ENCODE measurements at places on chromosomes 4 and X. TPM values are rescaled to one million over a fixed set of nuclear protein-coding genes. Genes with fewer than 3 reads are reported as not detected.

- no peak for DNase-seq
Observed at GRCh38 chr4:81482326-81482725, 10.6 kb upstream of the RASGEF1B start.

DNA sequence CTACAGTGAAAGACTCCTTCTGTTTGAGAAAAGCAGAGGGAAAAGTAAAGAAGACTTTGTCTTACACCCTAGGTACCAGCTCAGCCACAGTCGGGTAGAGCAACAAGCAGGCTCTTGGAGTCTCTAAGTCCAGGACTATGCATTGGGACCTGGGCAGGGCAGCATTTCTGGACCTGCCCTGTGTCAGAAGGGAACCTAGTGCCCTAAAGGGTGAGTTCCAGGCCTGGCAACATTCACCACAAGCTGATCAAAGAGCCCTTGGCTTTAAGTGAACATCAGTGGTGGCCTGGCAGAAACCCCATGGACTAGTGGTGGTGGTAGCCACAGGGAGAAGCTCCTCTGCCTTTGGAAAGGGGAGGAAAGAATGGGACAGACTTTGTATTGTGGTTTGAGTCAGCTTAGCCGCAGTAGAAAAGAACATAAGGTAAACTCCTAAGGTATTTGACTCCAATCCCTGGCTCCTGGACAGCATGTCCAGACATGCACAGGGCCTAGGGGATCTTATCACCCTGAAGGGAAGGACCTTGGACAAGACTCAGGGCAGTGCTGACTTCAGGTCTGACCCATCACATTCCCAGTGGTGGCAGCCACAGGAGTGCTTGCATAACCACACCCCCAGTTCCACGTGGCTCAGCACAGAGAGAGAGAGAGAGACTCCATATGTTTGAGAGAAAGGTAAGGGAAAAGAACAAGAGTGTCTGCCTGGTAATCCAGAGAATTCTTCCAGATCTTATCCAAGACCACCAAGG lies 32.6 kb downstream of the CCDC158 start:
- no peak for DNase-seq

DNA sequence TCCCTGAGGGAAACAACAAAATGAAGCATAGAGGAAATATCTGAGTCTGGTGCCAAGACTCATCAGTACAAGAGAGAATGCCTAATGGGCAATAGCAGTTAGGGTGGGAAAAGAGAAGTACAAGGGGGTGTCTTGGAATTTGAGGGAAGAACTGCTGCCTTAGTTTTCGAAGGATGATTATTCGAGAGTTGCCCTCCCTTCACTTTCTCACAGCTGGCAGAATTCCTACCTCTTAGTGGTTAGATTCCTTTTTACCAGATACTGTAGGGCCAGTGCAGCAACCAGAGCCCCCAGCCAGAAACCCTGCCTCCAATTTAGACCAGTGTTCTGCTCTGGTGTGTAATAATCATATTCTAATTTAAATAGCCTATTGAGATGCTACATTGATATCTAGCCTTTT lies 56.5 kb downstream of the NFKB1 start:
- no peak for DNase-seq

DNA sequence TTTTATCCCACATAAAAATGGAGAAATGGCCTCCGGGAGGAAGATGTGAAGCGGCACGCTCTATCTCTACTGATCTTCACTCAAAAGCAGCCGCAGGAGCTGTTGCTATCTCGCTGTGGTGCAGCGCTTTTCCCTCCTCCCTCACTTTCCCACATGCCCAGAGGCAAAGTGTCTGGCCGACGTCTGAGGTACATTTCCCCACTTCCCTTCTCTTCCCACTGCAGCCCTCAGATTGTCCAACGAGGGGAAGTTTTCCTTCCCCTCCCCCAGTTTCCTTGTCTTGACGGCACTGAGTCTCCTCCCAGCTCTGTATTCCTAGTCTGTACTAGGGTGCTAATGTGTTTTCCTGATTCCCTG lies 660 bp upstream of the COL25A1 start:
- no peak for DNase-seq

- no peak for DNase-seq
Observed at GRCh38 chr4:76280488-76281441, 25.8 kb upstream of the STBD1 start.

DNA sequence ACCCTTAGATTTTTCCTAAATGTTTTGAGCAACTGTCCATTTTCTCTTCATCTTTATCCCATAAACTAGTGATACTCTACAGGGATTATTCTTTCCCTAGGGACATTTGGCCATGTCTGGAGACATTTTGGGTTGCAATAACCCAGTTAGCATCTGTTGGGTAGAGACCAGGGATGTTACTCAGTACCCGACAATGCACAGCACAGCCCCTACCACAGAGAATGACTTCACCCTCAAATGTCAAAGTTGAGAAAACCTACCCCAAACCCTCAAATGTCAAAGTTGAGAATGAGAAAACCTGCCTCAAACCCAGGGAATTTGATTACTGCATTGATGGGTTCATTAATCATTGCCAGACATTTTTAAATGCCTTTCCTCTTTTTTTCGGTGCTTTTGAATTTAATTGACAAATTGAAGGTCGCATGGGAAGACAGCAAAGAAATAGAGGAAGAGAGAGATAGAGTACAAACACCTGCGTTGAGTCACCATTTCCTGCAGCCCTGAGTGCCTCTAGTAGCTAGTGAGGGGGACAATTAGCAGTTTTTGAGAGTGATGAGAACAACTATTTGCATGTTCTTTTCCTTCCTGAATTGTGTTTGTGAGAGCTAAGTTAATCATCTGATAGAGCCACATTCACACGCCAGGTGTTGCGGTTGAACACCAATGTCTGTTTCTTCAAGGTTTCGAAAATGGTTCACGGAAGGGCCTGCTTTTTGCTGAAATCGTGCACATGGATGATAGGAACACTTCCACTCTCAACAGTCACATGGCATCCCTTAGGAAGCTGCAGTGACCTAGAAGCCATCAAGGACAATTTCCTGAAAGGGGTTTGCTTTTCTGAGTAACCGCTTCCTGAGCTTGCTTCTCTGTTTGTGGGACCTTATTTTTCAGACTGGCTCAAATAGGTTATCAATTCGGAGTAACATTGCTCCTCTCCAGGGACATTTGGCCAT lies 203.9 kb upstream of the VCX3A start:
- DNase-seq = no peak

Gene FRMD7
- not detected for total RNA-seq
